ENCODE measurements at places on chromosomes 1 and 21. TPM values are rescaled to one million over a fixed set of nuclear protein-coding genes. Genes with fewer than 3 reads are reported as not detected.

GRCh38 chr21:36120304-36120888, 14.5 kb upstream of the CBR3 start:
- no peak for DNase-seq

- DNase-seq = no peak
These were observed 1097.4 kb downstream of the TTLL7 start for GRCh38 chr1:82901561-82901960.

- DNase-seq = peak; percentile 71
These were observed 99.4 kb downstream of the TEX35 start for GRCh38 chr1:178612261-178612660.

DNA sequence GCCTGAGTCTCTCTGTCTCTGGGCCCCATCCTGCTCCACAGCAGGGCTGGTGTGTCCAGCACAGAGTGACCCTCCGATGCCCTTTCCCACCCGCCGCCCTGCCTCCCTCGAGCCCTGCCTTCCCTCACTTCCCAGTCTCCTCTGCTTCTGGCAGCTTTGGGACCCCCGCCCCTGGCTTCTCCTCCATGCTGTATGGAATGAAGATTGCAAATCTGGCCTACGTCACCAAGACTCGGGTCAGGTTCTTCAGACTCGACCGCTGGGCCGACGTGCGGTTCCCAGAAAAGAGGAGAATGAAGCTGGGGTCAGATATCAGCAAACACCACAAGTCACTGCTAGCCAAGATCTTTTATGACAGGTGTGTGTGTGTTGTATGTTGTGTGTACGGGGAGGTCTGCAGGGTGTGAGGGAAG, 14.3 kb downstream of the MOV10 start:
- no peak for DNase-seq

GRCh38 chr1:237799762-237800474, 90.8 kb downstream of the ZP4 start:
- DNase-seq = no peak

- DNase-seq = peak; percentile 92
These were observed 9.2 kb upstream of the CDC42 start for GRCh38 chr1:22043198-22043769.

DNA sequence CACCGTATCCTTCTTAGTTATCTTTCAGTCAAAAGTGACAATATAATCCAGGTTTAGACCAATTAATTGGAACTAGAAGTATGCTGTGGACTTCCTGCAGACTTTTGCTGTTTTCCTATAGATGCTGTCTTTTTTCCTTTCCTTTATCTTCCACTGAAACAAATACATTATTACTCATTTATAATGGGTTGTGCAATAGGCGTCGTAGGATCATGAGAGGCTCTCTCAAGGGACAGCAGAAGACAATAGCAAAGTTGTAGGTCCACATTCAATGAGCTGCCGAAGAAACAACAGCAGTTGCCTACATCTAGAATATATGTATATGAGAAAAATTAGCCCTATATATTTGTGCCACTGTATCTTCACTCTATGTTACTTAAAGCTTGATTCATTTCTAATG, 371.6 kb downstream of the AMY1C start:
- no peak for DNase-seq

GRCh38 chr21:32878661-32879060, 107.1 kb upstream of the PAXBP1 start:
- no peak for DNase-seq

GRCh38 chr1:91660708-91661107, 160.1 kb downstream of the CDC7 start:
- no peak for DNase-seq

Gene ORC1
- 10.8 TPM for polyA plus RNA-seq

Gene C1orf52
- polyA plus RNA-seq = 18.7 TPM

Gene KRTAP21-3
- not detected for polyA plus RNA-seq

- DNase-seq = no peak
These were observed 5.5 kb upstream of the PTP4A2 start for GRCh38 chr1:31943546-31944184.

- DNase-seq = no peak
These were observed 51.7 kb upstream of the POU3F1 start for GRCh38 chr1:38098101-38098847.

Gene C8B
- polyA plus RNA-seq = not detected

DNA sequence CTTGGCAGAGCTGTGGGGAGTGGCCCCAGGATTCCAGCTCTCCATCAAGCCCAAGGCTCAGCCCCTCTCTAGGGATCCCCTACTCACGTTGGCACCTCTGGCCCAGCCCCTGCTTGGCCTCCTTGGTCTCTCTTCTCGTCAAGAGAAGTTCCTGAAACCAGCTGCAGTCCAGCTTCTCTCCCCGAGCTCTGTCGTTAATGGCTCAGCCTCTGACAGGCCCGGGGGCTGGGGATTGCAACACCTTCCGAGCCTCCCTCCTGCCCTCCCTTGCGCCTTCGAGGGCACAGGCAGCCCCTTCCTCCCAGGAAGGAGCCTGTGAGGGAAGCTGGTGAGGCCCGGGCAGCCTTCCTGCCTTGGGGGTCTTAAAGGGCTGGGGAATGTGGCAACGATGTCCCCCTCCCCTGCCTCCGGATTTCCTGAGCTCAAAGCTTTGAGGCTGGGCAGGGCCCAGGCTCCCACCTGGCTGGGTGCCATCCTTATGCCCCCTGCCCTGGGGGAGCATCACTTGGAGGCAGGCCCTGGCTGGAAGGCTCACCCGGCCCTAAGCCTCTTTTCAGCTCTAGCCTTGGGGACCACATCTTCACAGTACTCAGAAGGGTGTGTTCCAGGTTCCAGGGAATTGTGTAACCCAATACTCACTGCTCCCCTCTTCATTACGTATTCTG, at the start of gene CSF3R:
CSF3R (minus strand) TSS at position 190 of the 665 bp plus-strand sequence. CDS start 3,417 bp downstream, outside the sequence.
- DNase-seq = no peak

GRCh38 chr1:39522661-39523567, 31.5 kb downstream of the BMP8A start:
- no peak for DNase-seq

DNA sequence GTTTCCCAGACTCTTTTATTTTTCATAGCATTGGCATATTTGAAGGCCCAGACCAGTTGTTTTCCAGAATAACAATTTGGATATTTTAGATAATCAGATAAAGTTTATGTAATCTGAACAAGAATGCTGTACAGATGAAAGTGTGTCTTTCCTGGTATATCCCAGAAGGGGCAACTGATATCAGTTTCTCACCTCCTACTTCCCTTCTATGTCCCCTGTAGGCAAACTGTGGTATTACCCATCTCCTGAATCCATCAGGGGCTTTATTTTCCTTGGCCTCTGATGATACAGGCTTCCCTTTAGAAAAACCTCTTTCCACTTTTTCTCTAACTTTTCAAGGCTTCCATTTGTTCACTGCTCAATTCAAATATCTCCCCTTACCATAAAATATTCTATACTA, 87.5 kb upstream of the RGS1 start:
- DNase-seq = no peak

DNA sequence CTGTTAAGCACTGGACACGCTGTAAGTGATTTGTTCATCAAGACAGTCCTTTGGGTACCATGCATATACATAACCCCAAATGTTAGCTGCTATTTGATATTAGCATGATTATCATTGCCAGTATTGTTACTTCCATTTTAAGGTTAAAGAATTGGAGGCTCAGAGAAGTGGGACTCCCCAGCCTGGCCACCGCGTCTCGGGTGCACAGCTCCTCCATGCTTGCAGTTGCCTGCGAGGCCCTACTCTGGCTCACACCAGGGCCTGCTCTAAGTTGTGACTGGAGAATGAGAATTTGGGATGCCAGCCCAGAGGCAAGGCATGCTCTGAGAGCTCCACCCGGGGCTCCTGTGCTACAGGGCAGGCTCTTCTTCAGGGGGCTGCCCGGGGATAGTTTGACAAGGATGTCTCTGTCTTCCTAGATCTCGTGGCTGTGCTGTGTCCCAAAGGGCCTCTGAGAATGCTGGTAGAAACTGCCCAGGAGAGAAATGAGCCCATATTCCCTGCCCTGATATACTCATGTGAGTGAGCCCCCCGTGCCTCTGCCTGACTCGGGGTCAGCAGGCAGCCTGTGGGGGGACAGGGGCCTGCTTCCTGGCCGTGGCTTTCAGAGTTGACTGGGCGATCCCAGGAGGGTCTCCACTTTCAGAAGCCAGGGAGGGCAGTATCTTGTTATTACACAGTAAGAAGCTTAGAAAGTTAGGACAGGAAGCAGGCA, 19.4 kb downstream of the PSEN2 start:
- no peak for DNase-seq

DNA sequence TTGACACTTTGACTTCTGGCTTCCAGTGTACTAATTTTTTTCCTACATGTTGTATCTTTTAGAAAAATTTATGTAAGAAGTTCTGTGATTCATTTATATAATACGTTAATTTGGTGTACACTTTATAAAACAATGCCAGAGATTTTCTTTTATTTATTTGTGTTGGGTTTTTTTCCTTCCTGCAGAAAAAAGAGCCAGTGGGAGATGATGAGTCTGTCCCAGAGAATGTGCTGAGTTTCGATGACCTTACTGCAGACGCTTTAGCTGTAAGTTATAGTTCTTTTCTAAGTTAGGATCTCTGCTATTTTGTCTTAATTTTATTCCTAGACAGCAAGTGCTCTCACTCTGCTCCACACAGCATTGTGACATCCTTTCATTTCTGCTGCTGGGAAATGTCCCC, 14.4 kb downstream of the SARS1 start:
- DNase-seq = no peak

- no peak for DNase-seq
These were observed 12.9 kb downstream of the DPYD start for GRCh38 chr1:97907886-97908285.

DNA sequence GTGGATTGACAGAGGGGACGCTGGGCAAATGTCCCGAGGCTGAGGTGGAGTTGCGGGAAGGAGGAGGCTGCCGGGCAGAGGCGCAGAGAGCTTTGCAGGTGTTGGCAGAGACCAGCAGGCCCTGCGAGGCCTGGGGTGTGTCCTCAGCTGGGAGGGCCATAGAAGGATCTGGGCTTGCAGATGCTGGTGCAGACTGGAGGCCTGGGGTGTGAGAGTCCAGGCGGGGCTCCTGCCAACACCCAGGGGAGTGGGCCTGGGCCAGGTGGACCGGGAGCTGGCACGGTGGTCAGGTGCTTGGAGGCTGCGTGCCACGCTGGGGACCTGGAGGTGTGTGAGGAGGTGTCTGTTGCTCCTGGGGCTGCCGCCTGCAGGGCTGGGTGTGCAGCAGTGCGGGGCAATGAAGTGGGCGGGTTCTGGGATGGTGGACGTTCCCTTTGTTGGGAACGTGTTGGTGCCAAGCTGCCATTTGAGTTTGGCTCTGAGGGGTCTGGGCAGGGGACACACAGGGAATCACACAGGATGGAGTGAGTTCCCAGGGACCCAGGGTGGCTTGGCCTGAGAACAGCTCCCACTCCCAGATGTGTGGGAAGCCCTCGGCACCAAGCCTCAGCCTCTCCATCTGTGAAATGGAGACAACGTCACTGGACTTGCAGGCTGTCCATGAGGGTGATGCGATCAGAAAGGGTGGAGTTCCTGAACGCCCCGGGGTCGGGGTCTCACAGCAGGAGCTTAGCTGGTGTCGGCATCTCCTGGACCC, 39.9 kb upstream of the POFUT2 start:
- no peak for DNase-seq

Gene KRTAP19-3
- polyA plus RNA-seq = not detected

- DNase-seq = peak; percentile 47
These were observed 62.3 kb downstream of the ZNF644 start for GRCh38 chr1:90959352-90960206.

Gene PAPPA2
- polyA plus RNA-seq = 0.02 TPM

DNA sequence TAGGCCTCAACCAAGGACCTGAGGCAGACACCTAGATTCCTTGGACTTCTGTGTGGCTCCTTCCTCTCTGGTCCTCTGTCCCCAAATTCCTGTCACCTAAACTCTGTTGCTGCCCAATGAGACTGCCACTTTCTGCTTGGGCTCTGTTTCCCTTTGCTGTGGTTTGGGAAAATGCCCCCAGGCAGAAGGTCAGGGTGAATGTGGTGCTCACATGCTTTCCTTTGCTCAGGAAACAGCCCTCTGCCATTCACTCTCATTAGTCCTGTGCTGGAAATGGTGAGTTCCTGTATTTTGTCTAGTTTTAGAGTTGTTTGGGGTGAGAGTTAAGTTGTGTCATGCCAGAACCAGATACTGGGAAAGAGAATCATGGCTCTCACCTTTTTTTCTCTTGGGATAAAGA, 22.7 kb upstream of the SHE start:
- DNase-seq = no peak

Gene OR2M7
- polyA plus RNA-seq = not detected

- no peak for DNase-seq
These were observed 12.2 kb upstream of the DHRS3 start for GRCh38 chr1:12629985-12630760.

DNA sequence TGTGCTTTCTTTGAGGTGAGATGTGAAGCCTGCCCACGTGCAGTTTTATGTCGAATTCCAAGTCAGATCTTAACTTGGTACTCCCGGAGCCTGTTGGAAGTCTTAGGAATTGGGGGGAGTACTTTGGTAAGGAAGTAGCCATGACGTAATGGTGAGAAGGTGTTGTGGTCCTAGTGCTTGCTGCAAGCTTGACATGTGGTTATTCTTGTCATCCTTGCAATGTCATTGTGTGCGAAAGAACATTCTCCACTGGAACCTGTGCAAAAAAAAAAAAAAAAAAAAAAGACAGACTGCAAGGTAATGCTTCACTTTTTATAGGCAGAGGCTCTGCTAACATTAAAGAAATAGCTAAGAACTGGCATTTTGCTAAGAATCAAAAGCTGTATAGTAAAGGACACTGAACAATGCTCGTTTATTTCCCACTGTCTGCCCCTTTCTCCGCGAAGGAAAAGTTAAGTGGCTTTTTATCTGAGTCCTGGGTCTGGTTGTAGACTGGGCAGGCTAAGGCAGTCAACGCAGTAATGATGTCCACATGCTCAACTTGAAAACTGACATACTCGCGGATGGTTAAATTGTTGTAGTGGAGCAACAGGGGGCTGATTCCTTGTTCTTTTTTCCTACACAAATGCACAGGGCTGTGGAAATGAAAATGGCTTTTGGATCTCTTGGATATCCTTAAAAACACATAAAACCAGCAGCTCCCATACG, 2.1 kb downstream of the KAZN start:
- no peak for DNase-seq

- no peak for DNase-seq
These were observed 7.3 kb upstream of the FAM78B start for GRCh38 chr1:166174108-166174507.

GRCh38 chr21:43851593-43851992, 13.4 kb upstream of the AGPAT3 start:
- DNase-seq = no peak

Data from foreskin keratinocyte (primary cell).